AML-193 (cell line): ENCODE measurements at places on chromosomes 7 and 10.
A peak's percentile ranks its signal among the peaks of the same experiment; 100 is the strongest.

DNA sequence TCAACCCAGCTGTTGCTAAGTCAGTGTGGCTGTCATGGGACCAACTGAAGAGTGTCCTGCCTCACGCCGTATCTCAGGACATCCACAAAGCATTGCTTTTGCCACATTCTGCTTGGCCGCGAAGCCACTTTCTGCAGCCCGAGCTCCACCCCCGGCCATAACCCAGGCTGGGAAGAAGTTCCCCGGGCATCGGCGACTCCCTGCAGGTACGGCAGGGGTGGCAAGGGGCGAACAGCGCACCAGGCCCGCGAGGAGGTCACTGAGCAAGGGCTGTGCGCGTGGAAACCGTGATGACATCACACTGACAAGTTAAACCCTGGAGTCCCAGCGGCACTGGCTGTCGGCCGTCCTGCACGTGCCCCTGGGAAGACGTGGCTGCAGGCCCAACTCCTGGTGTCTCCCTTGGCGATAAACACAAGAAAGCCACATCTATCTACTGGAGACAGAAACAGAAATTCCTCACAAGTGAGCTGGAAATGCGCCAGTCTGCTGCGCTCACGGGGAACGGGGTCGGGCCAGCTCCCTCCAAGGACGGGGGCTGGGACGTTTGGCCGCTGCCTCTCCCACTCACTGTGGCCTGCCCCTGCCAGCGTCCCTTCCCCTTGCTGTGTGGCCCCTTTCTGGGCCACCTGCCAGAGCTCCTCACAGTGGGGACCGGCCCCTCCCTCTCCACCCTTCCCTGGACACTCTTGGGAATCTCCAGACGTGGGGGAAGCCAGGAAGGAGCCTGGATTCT, 326.3 kb downstream of the DNAJB6 start:
- no peak for DNase-seq

DNA sequence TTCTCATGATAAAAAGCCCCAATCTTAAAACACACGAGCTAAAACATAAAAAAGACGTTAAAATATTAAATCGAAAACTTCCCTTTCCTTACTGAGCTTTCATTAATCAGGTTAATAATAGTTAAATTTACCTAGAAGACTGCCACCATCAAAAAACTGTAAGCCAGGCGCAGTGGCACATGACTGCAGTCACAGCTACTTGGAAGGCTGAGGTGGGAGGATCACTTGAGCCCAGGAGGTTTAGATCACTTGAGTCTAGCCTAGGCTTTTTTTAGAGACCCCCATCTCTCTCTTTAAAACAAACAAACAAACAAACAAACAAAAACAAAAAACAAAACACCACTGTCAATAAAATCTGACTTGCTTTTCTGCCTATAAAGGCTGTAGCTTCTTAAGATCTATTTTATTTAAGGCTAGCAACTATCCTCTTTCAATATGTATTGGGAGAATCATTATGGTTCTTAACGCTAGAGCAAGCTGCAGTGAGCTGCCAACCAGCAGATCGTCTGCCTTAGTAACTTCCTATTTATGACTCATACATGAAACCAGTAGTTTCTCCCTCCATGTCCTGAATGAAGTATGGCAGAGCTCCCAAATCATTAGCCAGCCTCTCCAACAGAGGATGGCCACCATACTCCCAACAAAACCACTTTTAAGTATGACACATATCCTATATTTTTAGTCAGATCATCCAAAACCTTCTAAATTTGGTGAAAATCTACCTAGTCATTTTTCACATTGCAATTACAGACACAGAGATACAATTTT, 163.7 kb downstream of the SRPK2 start:
- DNase-seq = peak; percentile 77

DNA sequence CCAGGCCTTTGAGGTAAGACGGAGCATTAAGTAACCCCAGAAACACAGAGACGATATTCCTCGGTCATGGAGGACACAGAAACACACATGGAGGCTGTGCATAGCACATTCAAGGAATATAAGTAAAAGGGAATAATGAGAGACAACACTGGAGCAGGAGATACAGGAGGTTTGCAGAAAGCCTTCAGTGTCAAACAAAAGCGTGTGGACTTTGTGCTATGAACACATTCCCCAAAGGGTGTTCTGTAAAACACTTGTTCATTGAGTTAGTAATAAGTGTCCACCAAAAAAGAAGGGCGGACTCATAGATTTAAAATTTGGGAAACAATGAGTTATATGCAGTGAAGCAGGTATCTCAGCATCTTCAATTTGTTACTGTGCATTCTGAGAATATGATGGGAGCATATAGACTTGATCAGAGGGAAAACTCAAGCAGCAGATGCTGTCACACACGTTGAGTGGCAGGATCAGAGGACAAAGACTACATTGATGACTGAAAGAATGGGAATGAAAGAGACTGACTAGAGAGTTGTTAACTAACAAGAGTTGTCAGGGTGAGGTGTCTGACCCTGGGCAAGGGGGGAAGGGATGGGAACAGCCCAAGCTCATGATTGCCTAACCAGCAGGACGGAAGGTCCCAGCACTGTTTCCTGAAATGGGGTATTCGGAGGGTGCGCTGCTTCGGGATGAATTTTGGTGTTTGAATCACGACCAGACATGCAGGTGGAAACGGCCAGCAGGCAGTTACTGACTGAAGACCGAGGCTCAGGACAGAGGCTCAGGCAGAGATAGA, 85.2 kb upstream of the VIPR2 start:
- no peak for DNase-seq

DNA sequence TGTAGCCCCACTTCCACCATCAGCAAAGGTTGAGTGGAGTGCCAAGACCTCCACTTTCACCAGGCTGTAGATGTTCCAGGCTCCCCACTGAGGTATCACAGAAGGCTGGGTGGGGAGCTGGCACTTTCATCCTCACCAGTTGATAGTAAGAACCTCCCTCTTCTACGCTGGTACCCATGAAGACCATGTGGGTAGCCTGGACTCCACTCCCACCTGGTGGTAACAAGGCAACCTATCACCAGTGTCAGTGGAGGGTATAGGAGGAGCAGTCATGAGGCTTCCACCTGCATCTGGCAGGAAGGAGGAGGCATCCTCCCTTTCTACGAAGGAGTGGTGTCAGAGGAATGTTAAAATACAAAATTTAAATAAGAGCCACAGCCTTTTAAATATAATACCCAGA, 4.4 kb downstream of the SMIM30 start:
- no peak for DNase-seq

- peak; percentile 53 for DNase-seq
These were observed 53.9 kb downstream of the CUBN start for GRCh38 chr10:17075533-17076359.

GRCh38 chr10:129258283-129258923, 208.6 kb upstream of the MGMT start:
- DNase-seq = no peak

- no peak for DNase-seq
These were observed 30.5 kb downstream of the CRTAC1 start for GRCh38 chr10:97999923-98000248.

GRCh38 chr10:90745565-90745964, 112.3 kb downstream of the HTR7 start:
- DNase-seq = no peak

GRCh38 chr7:111405621-111406020, 156.7 kb downstream of the IMMP2L start:
- no peak for DNase-seq

GRCh38 chr7:36847946-36848345, 123.7 kb upstream of the AOAH start:
- no peak for DNase-seq

GRCh38 chr10:110857265-110858171, 14.2 kb upstream of the PDCD4 start:
- DNase-seq = no peak
